ENCODE measurements at places on chromosomes 16 and 17.
A peak's percentile ranks its signal among the peaks of the same experiment; 100 is the strongest.

- no peak for DNase-seq
These were observed 110.3 kb downstream of the C16orf95 start for GRCh38 chr16:87206646-87207451.

DNA sequence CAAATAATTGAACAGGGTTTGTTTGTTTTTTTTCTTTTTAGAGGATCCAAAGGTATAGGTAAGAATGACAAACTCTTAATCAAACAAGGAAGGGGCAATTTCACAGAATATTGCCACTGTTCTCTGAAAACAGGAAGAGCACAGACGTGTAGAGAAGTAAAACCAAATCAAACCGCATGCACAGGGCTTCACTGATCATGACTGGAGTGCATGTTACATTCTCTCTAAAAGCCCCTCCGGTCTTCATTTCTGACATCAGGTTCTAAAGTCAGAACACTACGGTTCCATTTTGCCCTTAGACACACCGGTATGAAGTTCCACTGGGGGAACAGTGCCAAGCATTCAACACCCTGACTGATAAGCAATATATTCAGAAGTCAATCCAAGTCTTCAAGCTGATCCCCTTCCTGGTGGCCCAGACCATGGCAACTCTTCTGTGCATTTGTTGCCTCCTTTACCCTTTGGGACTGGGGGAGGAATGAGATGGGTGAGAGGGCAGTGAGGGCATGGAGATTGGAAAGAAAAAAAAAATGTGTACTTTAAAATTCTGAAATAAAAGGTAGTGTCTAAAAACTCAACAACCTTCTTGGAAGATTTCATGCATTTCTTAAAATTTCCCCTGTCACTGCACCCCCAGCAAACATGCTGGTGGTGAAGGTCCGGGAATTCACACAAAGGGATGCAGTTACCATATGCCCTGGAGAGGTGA, 1.4 kb downstream of the MMD start:
- DNase-seq = no peak

GRCh38 chr17:80663781-80664206, 119.2 kb downstream of the RPTOR start:
- DNase-seq = peak; percentile 88

DNA sequence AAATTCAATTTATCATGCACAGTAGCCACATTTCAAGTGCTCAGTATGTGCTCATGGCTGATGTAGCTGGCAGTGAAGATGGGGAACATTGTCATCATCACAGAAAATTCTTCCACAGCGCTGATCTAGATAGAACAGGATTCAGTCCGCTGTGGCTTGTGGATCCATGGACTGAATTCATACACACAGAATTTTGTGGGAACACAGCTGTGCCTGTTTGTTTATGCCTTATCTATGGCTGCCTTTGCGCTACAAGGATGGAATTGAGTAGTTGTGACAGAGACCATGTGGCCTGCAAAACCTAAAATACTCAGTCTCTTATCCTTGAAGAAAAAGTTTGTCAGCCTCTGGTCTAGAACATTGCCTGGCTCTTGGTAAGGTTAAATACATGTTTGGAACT, 128.4 kb downstream of the PRKCB start:
- DNase-seq = no peak

DNA sequence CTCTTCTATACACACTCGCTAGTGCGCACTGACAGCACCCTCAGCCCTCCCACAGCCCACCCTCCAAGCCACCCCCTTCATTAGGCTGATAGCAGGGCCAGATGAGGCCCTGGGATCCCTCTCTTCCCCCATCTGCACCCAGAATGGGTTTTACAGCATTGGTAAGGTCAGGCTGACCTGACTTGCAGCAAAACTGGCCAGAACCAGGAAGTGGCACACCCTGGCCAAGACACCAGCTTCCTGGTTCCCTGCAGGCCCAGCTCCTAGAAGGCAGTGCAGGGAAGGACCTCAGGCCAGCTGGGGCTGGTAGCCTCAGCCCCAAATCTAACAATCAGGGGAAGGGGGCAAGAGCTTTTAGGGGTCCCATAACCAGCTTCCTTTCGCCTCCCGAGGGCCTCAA, 50.0 kb upstream of the MRPS23 start:
- peak; percentile 79 for DNase-seq

GRCh38 chr17:81526662-81527571, 1.3 kb upstream of the FSCN2 start:
- no peak for DNase-seq

DNA sequence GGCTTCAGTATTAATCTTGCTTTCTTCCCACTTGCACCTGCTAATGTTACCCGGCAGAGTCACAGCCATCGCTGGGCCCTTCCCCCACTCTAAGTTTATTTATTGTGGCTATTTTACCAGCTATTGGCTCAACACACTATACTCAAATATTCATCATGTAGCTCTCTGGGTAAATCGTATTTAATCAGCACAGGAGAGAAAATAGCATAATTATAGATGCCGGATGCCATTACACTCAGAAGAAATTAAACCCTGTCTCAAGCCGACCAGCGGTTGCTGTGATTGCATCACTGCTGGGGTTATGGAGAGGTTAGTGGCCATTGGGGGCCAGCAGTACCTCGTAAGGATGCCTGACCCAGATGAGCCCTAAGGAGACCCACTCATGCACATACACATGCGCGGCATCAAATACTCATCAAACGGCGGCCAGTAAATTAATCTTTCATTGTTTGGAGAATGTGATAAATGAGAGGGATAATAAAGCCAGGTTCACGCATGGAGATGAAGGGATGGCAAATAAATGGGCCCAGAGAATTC, 269.5 kb upstream of the ZFHX3 start:
- DNase-seq = no peak

- no peak for DNase-seq
These were observed 7.9 kb downstream of the UNC119 start for GRCh38 chr17:28544402-28545140.

GRCh38 chr17:81400996-81401722, 5.9 kb downstream of the BAHCC1 start:
- no peak for DNase-seq

GRCh38 chr17:9343516-9343915, 232.1 kb downstream of the STX8 start:
- DNase-seq = no peak

- peak; percentile 62 for DNase-seq
These were observed 3.1 kb downstream of the CDC6 start for GRCh38 chr17:40290629-40291280.

DNA sequence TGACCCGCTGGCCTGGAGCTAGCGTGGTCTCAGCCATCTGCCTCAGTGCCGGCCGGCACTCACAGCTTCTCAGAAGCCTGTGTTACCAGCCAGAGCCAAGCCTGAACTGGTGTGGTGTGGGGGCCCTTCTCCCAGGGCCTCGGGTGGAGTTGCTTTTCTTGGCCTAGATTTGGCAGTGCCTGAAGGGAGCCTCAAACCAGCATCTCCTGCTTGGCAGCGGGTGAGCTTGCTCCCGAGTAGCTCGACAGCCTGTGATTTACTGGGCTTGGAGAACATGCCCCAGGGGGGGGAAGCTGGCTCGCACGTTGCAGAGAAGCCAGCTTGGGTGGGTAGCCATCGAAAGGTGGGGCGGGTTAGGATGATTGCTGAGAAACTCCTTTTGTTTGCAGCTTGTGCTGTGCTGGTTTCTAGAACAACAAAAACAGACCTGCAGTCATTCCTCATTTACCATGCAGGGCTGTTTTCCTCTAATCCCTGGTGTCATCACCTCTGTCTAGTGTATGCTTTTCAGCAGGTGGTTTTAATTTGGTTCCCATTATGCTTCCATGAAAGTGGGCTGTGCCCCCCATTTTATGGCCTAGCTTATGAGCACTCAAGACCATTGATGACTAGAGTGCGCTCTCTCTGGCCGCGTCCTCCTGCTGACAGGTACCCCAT, 42.2 kb downstream of the TBCD start:
- no peak for DNase-seq

DNA sequence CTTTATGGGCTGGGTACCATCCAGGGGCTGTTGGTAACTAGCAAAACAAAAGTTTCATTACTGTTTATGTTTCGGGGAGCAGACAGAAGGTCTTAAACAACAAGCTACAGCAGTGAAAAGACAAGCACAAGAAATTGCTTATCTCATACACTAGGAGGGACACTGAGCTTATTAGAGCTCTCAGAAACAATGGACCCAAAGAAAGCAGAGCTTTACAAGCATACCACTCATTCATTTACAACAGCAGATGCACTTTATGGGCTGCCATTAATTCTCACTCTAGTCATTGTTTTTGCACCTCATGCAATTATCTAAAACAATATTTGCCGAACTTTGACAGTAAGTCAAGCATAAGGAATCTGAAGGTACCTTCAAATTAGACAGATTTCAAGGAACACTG, 10.0 kb downstream of the KRT16 start:
- DNase-seq = no peak

- DNase-seq = peak; percentile 10
These were observed 496.9 kb upstream of the C16orf82 start for GRCh38 chr16:26569793-26570192.

DNA sequence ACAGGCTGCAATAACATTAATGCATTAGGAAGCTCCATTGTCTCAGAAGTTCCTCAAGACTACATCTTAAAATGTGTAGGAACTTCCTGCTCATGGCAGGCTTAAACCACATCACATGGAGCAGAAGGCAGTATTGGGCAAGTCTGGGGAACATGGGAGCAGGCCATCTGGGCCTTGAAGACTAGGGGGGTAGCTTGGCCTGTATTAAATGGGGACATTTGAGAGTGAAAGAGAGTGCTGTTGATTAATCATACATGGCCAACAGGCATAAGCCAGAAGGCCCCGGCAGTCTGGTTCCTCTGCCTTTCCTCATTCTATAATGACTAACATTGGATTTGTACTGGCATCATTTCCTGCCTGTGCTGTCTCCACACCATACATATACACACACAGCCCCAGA, 25.2 kb upstream of the SLC5A11 start:
- no peak for DNase-seq

All from DMS53 (cell line).